ENCODE measurements at places on chromosomes 5 and 9.

- no peak for DNase-seq
Measured at GRCh38 chr5:64707191-64707590, 16.9 kb downstream of the SHISAL2B start.

DNA sequence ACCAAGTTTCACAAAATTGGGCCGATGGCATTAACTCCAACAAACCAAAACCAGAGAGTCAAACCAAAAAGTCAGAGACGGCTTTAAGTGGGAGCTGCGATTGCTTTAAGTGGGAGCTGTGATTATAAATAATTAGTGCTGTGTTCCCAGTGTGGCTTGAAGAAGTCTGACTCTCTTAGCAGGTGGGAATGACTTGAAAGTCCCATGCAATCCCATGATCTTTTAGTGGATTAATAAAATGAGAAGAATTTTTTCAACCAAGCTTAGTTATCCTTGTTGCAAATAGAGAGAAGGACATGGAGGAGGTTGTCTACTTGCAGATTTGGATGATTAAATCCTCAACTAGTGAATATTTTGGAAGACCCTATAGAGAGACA lies 68.5 kb downstream of the MYO10 start:
- no peak for DNase-seq

DNA sequence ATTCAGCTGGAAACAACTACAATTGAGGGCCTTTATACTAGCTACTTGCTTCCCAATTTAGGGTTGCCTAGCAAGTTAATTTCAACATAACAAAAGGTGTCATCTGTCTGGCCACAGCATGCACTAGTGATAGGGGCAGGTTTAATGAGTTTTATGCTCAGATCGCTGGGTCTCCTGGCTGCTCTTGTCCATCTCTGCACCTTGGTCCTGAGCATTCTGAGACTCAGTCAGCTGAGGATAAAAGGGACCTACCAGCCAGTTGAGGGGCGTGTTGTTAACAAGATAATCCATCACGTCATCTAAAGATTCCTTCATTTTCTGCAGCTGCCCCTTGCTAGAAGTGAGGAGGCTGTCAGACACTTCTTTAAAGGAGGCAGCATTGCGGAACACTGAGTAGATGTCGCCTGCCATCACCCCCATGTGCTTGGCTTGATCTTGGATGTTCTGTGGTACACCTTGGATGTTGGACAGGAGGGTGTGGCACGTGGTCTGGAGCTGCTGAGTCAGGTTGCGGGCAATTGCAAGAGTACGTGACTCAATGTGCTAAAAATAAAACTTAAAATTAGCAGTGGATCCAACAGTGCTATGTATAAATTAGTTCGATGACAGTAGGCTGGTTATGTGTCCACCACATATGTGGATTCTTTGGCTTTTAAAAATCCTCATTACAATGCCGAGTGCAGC lies 11.0 kb downstream of the PLIN2 start:
- DNase-seq: no peak

- DNase-seq: no peak
Measured at GRCh38 chr5:159459951-159460538, 129.8 kb upstream of the IL12B start.

- DNase-seq: no peak
Measured at GRCh38 chr5:88113429-88113828, 155.2 kb downstream of the TMEM161B start.

GRCh38 chr9:94623253-94623652 lies 16.1 kb downstream of the FBP1 start:
- DNase-seq: no peak

DNA sequence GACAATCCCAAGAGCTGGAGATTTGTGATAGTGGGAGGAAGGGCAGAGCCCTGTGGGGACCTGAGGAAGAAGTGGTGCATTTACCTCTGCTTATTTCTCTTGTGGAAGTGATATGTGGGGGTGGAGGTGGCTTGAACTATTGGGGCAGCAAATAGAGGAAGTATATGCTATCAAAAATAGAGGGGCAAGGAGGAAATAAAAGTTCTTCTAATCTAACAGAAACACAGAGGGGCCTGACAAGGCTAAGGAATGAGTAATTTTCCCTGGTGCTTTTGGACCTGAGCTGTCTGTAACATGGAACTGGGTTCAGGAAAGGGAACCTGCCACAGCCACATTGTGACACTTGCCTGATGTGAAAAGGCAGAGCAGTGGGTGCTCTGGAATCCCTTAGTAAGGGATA lies 378.6 kb upstream of the KLF4 start:
- no peak for DNase-seq

DNA sequence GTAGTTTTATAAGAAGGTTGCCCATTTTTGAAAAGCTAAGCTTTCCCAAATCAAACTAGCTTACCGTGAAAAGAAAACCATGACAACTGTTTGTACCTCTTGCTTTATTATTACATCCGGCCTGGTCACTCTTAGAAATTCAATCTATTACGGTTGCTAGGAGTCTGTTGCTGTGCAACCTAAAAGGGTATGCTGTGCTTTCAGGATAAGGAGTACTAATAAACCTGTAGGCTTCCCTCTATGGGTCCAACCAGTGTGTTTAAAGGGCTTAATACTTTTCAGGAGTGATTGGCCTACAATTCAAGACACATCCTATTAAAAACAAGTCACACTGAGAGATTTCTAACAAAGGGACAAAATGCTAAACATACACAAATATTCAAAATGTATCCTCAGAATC lies 27.1 kb downstream of the RFX3 start:
- DNase-seq: no peak

DNA sequence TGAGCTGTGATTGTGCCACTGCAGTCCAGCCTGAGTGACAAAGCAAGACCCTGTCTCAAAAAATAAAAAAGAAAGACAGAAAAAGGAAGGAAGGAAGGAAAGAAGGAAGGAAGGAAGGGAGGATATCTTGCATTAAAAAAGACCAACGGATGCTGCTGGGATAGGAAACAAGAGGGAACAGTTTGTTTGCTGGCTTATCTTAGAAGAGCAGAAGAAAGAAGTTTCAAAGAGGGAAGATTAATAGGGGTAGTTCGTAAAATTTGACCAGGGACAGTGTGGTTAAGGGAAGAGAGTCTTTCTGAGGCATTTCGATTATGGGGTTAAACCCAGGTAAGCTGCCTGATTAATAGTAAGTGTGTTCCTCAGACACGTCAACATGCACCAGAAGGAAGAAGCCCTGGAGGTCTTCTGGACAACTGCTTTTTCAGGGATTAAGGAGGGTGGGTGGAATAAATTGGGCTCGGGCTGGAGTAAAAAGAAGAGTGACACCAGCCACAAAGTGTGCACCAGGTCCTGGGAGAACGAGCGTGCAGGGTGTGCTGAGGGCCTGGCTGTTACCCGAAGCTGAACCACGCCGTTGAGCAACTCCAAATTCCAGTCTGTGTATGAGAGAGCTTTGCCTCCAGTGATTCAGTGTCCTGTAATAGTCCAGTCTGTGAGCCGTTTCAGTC lies 24.8 kb downstream of the FYB1 start:
- no peak for DNase-seq

DNA sequence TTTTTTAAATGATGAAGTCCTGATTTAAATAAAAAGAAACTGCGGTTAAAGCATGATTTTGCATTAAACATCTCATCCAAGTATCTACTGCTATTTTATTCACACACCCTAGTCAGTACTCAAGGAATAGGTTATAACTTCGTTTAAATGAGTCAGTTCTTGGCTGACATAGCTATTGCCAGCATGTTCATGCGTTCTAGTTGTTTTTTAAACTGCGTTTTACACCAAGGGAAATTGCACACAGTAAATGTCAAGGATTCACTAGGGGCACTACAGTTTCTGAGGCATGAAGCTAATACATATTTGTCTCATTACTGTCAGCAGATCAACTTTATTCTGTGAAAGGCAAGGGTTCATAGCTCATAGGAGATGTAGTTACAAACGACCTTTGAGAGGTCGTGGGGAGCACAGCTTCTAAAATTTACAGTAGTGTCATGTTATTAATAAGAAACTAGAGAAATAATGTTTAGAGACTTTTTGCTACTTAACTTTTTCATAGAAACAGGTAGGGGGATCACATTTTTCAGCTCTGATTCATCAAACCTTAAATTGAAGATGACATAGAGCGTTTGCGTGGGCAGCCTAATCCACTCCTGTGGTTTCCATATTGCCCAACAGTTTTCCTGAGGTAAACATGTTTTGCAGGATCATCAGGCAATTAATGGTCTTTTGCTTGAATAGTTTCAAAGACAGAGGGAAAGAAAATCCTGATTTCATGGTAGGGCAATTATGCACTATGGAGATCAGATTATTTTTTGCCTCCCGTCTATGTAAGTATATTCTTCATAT lies 2222.7 kb upstream of the WWC1 start:
- DNase-seq: no peak

GRCh38 chr5:173341961-173342430 lies 13.8 kb upstream of the STC2 start:
- no peak for DNase-seq

- DNase-seq: no peak
Measured at GRCh38 chr9:89173072-89173471, 5.5 kb downstream of the SHC3 start.

GRCh38 chr5:134583766-134584165 lies 48.9 kb downstream of the SAR1B start:
- DNase-seq: no peak

GRCh38 chr9:71269859-71270258 lies 148.4 kb upstream of the TRPM3 start:
- DNase-seq: no peak

- peak; percentile 75 for DNase-seq
Measured at GRCh38 chr5:144187699-144188294, 17.1 kb downstream of the KCTD16 start.

DNA sequence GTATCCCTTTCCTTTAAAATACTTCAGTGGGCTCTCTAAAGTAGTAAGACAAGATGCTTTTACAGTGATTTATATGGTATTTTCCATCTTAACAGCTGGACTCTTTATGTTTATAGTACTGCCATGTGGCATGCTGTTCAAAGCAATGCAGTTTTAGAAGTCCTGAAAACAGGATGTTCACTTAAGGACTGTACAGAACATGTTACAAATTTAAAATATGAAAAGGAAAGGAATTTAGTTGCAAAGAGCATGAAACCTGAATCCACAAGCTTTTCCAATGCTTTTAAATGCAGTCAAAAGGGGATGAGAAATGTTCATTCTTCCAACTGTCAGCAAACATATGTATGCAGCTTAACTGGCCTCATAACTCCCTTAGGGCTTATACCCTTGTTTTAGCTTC lies 580.2 kb downstream of the EFNA5 start:
- DNase-seq: no peak

- no peak for DNase-seq
Measured at GRCh38 chr5:5199495-5199894, 59.4 kb downstream of the ADAMTS16 start.

GRCh38 chr5:155772009-155772662 lies 554.8 kb upstream of the SGCD start:
- no peak for DNase-seq

DNA sequence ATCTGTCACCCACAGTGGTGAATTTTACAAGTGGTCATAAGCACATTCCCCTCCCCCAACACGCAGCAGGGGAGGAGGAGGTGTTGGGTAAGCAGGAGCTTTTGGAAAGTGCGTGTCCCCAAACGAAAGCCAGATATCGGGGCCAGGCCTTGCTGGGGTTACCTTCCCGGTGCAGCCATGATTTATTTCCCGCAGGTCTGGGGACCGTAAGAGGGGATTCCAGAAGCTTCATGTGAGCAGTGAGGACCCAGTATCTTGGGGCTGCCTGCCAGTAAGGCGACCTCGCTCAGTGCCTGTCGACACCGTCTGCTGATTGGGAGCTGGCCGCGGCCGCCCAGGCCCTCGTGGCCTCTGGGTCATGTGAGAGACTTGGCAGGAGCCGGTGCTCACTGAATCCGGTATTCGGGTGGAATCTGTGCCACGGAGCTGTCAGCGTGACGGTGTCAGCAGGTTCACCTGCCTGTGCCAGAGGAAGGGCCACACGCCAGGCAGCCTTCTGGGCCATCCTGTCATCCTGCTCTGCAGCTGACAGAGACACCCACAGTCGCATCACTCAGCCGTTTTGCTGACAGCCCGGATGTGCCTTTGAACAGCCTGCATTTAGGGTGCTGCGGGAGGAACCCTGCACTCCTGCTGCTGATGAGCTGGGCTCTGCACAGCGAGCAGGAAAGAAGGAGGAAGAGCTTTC lies 37.3 kb downstream of the SEC61B start:
- DNase-seq: peak; percentile 10

- no peak for DNase-seq
Measured at GRCh38 chr5:23071682-23072081, 218.5 kb upstream of the CDH12 start.

GRCh38 chr9:13414349-13414748 lies 134.9 kb upstream of the MPDZ start:
- DNase-seq: no peak

DNA sequence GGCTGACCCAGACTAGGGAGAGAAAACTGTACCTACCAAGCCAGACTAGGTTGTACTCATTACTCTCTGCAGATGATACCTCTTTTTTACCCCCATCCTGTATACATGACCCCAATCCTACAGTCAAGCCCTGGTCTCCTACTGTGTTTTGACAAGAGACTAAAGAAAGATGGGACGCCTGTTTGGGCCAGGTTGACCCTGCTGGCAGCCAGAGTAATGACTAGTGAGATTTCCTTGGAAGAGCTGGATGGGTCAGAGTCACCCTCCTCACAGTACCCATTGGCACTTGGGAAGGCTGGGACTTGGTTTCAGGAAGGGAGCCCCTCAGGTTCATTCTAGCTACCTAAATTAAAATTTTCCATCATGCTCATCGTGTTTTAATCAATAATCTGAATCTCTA lies 89.7 kb upstream of the NR4A3 start:
- no peak for DNase-seq

- DNase-seq: no peak
Measured at GRCh38 chr5:11212706-11213105, 451.7 kb upstream of the DAP start.

DNA sequence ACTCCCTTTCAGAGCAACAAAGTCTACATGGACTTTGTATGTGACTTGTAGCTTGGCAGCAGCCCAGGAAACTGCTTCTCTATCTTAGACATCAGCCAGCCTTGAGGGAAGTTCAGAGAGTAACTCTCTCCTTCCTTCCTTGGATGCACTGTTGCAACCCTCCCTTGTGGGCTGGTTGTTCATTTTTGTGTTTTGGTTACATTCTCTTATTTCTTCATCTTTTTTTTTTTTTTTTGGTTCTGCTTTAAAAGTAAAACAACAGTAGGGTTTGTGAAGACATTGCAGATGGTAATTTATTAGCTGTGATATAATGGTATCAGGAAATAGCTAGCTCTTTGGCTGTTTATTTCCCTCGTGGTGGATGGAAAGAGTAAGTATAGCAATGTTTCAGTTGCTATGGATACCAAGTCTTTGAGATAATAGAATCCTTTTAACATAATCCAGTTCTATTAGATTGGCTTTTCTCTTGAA lies 97.9 kb upstream of the MAMDC2 start:
- DNase-seq: no peak

GRCh38 chr5:93883459-93883858 lies 142.1 kb upstream of the POU5F2 start:
- no peak for DNase-seq

DNA sequence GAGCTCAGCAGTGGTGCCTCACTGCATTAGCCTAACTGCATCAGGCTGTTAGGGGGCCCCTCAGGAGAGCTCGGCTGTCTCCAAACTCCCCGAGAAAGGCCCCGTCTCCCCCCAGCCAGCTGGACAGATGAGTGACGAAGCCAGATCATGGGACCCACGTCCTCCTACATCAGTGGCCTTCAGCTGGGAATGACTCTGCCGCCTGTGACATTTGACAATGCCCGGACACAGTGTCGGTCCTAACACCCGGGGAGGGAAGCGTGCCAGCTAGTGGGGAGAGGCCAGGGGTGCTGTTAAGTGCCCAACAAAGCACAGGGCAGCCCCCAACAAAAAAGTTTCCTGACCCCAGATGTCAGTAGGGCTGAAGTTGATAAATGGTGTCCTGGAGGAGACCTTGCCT lies 375.2 kb upstream of the IRX2 start:
- no peak for DNase-seq

Measured in naive thymus-derived CD8-positive, alpha-beta T cell (primary cell).